SK-MEL-5 (cell line): ENCODE measurements at places on chromosomes 7 and 10.

DNA sequence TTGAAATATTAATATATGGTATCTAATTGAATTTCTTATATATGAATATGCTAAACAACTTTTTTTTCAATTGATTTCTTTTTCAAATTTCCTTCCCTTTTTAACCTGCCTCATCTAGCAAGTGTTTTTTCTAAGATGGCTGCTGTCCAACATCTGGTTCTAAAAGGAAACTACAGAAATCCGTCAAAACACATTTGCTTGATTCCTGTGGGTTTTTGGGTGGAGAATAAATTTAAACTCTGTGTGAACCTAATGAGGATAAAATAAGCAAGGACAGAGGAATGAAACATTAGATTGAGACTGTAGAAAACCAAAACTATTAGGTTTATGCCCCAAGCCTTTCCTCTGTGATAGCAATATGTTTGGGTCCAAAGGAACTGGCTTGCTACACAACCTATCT lies 75.5 kb upstream of the STARD3NL start:
- no peak for DNase-seq

- DNase-seq, result no peak
These were observed 4.1 kb downstream of the VAX1 start for GRCh38 chr10:117134056-117134305.

DNA sequence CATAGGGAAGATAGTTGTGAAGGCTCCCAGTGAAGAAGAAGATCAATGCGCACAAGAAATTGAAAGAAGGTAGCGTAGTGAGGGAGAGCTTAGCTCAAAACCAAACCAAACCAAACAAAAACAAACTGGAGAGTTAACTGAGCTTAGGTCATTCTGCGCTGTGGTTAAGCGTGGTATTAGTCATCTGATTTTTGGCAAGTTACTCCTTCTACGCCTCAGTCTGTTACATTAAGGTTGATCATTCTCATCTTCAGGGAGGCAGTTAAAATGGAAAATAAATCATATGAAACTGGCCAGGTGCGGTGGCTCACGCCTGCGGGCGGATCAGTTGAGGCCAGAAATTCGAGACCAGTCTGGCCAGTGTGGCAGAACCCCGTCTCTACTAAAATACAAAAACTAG lies 259.7 kb downstream of the EXOC4 start:
- no peak for DNase-seq

- no peak for DNase-seq
These were observed 92.9 kb upstream of the ZNF804B start for GRCh38 chr7:88666626-88667025.

DNA sequence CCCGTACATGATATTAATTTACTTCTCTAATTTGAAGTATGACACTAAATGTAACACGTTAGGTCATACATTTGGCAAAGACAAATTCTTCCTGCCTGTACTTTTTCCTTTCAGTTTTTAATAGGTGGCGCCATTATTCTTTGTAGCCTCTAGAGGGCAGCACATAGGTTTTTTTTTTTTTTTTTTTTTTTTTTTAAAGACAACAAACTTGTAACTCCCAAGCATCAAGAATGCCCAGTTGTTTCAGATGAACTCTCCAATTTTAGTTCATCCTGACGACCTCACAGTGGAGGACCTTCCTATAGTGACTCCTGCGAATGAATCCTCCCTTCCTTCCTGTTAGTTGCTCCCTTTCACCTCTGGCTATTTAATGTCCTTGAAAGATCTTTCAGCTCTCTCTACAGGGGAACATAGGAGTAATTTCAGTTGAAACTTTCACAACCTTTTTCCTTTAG lies 139.3 kb upstream of the HDAC9 start:
- DNase-seq, result peak; percentile 76

- DNase-seq, result no peak
These were observed 21.3 kb downstream of the TSPAN15 start for GRCh38 chr10:69472544-69472943.

DNA sequence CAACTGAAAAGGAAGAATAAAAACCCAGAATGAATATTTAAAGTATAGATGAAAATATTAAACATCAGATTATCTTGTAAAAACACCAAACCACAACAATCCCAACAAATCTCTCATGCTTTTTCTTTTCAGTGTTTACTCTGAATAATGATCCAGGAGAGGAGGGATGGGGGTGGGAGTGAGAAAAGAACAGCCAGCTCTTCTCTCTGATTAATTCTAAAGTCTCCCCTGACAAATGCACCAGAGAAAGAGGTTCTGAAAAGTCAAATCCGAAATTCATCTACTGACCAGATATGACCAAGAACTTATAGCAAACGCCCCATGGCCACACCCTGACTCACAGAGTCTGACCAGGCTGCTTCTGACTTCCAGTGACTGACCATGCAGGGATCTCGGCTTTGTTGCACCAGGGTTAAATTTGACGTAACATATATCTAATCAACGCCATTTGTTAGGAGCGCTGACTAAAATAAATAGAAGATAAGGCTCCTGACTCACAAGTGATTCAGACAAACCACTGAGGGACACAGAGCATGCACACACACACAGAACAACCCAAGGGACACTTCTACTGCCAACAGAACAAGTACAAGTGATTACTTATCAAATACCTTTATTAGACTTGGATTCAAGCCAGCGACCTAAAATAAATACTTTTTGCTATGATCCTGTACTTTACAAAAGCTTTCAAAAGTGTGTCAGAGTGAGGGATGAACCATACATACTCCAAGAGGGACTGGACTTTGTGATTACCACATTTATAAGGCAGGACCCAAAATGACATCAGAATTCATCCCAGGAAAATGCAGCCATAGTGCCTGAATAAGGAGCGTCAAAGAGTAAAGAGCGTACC lies 9.3 kb upstream of the SPOCK2 start:
- no peak for DNase-seq

- no peak for DNase-seq
These were observed 335.1 kb downstream of the XPNPEP1 start for GRCh38 chr10:109588259-109588658.

DNA sequence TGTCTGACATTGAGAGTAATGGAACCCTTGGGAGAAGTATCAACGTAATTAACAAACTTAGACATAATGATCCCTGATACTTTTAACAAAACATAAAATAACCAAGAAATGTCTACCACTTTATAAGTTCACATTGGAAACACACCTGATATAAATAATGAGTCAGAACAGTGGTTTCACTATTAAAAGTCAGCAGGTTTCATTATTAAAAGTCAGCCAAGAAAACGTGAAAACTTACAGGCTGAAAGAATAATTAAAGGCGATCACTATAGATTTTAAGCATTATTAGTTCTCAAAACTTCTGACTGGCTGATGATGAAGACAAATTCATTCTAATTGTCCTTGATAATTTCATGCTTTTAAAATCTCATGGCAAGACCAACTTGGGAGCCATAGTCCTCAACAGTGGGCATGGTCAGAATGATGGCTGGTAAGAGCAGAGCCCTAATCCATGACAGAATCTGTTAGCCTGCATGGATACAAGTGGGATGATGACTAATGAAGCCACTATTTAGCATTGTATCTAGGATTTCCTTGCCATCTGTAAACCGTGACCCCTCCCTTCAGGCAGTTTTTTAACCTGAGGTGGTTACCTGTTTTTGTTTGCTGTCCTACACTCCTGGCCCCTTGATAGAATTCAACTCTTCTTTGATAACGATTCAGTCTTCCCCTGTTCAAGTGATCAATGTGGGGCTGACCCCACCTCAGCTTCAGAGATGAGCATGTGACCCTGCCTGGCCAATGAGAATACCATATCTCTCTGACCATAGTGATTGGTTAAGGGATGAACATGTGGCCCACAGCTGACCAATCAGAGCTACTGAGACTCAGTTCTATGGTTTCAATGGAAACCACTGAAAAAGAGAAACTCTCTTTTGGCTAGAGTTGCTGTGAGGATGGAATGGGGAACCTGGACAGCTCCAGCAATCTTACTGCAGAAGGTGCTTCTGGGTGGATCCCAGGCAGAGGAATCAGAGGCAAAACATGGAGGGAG lies 151.0 kb downstream of the PLPP4 start:
- DNase-seq, result no peak

GRCh38 chr7:106966121-106966520 lies 78.4 kb upstream of the PRKAR2B start:
- DNase-seq, result no peak

DNA sequence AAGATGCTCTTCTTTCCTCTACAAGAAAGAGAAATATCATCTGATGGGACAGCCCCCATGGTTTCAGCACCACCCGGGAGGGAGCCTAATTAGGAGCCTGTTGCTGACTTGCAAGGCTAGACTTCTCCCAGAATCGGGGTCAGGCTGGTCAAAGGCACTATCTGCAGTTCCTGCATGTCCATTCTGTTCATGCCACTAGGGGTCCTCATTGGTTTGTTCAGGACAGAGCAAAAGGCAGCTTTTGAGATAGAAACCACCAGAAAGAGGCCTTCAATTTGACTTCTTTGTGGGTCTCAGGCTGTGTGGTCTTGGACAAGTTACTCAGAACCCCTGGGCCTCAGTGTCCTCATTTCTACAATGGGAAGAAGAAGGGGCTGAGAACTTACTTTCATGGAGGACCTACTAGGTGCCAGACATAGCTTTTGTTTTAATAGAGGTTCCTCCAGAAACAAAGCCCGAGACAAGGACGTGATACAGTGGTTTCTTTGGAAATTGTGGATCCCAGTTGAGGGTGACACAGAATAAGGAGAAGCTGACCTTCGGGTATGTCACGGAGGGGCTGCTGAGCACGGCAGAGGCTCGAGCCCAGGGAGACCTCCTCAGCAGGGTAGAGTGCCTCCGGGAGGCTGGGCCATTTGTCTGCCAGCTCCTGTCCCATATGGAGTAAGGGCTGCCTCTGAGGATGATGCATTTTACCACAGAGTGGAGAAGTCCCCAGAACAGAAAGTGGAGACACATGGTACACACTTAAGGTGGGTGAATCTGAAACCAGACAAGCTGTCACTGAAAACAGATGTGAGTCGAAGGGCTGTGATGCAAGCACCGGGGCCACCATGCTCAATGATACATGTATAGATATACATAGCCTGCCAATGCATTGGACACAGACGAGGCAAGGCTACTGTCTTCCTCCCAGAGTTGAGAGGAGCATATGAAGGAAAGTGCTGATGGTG lies 33.1 kb upstream of the NEUROD6 start:
- DNase-seq, result peak; percentile 84

DNA sequence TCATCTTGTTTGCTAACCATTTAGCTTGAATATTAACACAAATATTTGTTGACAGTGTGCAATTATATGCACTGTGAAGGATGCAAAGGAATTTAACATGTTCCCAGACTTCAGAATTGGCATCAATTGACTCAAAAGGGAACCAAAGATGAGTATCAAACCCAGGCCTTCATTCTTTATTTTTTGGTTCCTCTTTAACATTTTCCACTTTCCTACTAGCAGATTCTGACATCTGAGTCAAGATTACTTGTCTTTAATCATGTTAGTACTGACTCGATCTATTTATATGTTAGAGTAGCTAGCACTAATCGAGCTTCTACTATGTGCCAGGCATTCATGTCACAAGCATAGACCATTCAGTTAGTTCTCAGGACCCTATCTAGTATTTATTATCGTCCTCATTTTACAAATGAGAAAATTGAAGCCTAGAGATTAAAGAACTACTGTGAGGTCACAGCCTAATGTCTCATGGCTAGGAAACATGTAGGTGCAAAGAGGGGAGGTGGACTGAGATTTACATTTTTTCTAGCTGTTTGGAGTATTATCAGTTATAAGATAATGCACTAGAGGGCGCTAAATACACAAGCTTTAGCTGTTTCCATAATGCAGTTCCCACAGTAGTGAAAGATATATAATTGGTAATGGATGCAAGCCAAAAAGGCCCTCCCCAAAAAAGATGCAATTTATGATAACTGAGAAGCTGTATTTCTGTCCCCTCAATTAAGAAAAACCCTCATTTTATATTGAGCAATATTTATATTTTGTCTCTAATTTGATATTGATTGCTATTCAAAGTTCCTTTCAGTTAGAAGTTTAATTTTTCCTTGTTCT lies 32.9 kb upstream of the KMT2E start:
- DNase-seq, result peak; percentile 85

- DNase-seq, result no peak
These were observed 76.5 kb downstream of the ARL5B start for GRCh38 chr10:18735711-18736110.

GRCh38 chr10:114300036-114300645 lies 61.1 kb downstream of the VWA2 start:
- no peak for DNase-seq

DNA sequence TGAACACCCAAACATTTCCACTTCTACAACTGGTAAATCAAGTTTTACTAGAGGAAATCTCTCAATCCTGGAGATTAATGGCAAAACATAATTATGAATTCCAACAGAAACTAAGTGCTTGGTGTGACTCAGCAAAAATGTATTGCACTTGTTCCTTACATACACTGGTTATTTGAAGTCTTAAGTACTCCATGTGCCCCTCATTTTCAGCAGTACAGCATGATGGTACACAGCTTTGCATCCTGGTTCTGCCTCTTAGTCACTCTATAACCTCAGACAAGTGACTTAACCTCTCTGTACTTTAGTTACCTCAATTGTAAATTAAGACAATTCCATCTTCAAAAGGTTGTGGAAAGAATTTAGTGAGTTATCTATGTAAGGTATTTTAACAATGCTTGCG lies 12.9 kb downstream of the SLC16A12 start:
- DNase-seq, result no peak

GRCh38 chr7:42834676-42835075 lies 77.2 kb downstream of the C7orf25 start:
- DNase-seq, result no peak

- DNase-seq, result no peak
These were observed 240.8 kb downstream of the ELFN1 start for GRCh38 chr7:1910827-1911226.

GRCh38 chr10:117519879-117520278 lies 22.7 kb upstream of the EMX2 start:
- DNase-seq, result no peak

- no peak for DNase-seq
These were observed 428.2 kb upstream of the POT1 start for GRCh38 chr7:125357676-125358455.

- no peak for DNase-seq
These were observed 540.2 kb downstream of the LRMDA start for GRCh38 chr10:75971402-75972211.

- no peak for DNase-seq
These were observed 98.1 kb downstream of the PTPN20 start for GRCh38 chr10:47009215-47009838.

DNA sequence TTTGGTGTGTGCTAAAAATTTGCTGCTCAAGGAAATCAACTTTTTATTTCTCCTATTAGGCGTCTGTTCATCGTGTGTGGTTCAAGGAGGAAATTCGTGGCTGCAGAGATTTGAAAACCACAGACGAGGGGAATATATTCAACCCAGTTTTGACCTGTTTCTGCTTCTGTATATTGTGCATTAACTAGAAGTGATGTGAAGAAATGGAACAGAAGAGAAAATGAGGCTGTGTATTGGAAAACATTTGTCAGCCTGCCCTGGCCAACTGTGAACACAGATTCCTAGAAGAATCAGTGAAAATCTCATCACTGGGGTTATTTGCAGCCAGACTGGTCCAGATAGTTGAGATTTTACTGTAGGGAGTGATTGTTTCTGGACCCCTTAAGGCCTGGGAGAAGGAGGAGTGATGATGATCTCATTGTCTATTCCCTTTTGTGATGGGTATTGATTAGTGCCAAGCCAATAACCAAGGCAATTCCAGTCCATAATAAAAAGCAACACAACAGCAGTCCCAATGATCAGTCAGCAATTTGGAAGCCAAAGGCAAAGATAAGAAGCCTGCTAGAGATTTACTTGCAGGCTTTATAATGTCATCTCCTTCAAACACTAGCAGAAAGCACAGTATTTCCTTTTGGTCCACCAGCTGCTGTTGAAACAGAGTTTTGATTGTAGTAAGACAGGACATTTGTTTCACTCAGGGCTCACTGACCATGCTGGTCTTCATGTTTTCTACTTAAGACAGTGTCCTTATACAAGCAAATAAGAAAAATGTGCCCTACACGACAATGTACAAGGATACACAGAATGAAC lies 339.4 kb downstream of the PRPF18 start:
- no peak for DNase-seq
